ENCODE measurements at places on chromosomes 3 and 15.

- no peak for DNase-seq
Measured at GRCh38 chr3:122964811-122965210, 62.8 kb downstream of the SEMA5B start.

DNA sequence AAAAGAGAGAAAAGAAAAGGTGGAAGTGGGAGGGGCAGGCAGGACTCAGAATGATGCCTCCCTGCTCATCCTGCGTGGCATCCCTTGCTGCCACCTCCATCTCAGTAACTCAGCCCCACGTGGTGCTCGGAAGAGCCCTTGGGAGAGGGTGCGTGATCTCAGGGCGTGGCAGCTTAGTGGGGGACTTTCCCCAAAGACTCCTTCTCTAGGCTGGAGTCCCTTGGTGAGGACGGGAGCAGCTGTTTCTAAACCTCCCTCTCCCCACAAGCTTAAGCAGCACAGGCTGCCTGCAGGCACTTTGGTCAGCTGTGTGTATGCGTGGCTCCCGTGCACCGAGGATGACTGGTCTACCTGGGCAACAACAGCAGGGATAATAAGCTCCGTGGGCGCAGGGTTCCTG is 7.4 kb upstream of the ANPEP start:
- no peak for DNase-seq

GRCh38 chr15:53251996-53252395 is 461.9 kb upstream of the ONECUT1 start:
- DNase-seq = no peak

DNA sequence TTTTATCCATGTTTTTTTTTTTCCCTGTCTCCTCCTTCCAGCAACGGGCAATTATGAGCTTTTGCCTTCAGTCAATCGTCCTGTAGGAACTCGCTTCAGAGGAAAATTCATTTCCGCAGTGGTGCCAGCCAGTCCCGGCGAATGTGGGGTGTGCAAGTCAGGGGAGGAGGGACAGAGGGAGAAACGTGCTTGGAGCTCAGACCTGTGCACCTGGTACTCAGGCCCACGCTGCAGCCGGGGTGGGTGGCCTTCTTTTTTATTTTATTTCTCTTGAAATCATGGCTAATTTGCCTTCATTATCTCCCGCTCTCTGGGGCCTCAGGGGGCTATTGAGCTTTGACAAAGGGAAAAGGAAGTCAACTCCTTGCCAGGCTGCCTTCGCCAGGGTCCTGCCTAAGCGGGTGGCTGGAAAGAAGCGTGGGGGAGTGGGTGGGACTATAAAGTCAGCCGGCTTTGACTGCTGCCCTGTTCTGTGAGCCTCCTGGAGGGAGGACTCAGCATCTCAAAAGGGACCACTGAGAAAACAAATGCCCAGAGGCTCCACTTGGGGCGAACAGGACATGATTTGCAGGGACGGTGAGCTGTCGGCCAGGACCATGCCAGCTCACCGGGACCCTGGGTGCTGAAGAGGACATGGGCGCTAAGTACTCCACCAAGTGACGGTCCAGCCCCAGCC is 5.5 kb downstream of the GRIP2 start:
- no peak for DNase-seq

DNA sequence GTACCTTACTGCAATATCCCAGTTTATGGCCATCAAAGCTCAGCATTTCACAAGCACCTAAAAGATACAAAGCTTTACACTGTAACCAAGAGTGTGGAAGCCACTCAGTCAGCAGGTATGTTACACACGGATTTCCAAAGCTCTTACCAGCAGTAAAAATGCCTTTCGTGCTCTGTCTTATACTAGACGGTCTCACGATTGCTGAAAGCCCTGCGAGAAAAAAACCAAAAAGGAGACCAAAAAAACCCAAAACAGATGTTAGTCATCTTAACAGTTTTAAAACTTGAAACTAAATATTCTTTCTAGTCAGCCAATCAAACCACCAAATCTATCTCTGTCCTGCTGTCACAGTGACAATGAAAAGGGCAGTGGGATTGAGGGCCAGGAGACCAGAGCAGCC is 39.0 kb downstream of the TAMM41 start:
- no peak for DNase-seq

- DNase-seq = no peak
Measured at GRCh38 chr3:183061391-183062172, 37.7 kb downstream of the MCCC1 start.

DNA sequence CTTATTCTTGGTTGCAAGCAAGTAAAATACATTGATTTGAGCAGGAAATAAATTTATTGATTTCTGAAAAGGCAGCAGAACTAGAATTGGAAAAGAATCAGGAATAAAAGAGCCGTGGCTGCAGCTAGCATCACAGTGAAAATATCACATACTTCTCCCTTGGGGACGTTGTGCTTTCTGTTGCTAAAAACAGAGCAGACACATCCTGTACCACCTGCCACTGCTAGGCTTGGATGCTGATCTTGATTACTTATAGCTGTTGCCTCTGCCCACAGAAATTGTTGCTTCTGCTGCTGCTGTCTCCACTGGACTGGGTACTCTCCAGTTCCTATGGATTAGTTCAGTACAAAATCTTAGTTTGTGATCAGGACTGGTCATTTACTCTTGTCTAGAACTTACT is 283.8 kb downstream of the C3orf38 start:
- no peak for DNase-seq

DNA sequence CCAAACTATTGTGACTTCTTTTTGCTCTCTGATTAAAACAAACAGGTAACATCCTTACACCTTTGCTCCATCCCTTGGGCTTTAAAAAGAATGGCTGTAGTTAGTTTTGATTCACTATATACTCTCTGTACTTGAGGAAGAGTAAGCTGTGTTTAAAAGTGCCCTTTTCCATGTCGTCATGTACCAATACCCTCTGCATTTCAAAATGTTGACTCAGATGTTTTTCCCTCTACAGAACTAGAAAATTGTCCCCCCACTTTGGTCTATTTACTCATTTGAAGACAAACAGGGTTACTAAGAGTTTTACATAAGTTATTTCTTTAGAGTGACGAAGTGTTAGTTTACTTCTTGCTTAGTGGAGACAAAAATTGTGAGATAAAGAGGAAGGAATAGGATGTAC is 62.7 kb downstream of the TASOR start:
- DNase-seq = no peak

- no peak for DNase-seq
Measured at GRCh38 chr3:195012571-195012970, 258.4 kb downstream of the XXYLT1 start.

GRCh38 chr15:55218056-55218455 is 21.3 kb upstream of the RSL24D1 start:
- no peak for DNase-seq

DNA sequence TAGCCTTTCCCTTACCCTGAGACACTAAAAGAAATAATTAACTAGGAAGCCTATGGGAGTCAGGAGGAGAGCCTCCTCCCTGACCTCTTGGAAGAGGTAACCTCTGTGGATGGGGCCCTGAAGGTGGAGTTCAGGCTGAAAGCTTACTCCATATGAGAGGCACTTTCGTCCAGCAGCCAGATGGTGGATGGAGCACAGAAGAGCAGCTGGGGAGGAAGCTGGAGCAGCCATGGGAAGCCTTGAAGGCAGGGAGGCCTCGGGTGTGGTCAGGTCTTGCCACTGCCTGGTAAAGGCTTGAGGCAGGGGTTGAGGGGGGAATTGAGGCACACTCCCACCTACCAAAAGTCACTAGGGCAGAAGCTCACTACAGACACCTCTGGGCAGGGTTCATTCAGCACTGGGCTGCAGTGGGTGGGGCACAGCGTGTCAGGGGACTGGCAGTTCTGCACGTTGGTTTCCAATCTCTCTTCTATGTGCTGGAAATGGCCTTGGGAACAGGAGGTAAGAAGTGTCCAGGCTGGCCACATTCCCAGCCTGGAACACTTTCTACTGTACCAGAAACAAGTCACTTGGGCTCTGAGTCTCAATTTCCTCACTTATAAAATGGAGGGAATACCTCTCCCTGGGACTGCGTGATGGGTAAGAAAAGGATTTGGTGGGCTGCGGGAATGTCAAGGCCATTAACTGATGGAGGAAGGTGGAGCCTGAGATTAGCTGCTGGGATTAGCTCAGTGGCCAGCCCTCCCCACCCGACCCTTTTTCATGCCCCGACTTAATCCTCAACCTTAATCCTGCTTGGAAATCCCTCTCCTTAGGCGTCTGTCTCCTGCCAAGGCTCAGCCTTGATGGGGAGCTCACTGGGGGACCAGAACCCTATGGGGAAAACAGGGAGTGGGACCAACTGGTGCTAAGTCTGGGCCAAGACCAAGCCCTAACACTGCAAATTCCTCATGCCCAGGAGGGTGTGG is 5.4 kb downstream of the PCBP4 start:
- no peak for DNase-seq

DNA sequence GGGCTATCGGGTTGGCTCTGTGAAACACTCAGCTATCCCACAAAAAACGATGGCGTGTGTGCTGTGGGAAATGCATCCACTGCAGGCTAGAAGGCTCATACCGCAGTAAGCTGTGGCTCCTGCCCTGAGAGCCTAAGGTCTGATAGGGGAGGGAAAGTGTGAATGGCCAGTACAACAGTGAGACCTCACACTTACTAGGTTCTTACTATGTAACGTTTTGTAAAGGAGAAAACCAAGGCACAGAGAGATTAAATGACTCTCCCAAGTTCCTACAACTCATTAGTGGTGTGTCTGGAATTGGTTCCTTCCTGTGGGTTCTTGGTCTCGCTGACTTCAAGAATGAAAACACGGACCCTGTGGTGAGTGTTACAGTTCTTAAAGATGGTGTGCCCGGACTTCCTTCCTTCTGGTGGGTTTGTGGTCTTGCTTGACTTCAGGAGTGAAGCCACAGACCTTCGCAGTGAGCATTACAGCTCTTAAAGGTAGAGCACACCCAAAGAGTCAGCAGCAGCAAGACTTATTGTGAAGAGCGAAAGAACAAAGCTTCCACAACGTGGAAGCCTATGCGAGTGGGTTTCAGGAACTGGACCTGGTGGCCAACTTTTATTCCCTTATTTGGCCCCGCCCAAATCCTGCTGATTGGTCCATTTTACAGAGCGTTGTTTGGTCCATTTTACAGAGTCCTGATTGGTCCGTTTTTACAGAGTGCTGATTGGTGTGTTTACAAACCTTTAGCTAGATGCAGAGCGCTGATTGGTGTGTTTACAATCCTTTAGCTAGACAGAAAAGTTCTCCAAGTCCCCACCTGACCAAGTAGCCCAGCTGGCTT is 161.7 kb downstream of the POLR2M start:
- DNase-seq = no peak

GRCh38 chr3:140521751-140522445 is 156.0 kb upstream of the TRIM42 start:
- DNase-seq = no peak

GRCh38 chr3:38980938-38981337 is 70.8 kb downstream of the SCN11A start:
- DNase-seq = no peak

DNA sequence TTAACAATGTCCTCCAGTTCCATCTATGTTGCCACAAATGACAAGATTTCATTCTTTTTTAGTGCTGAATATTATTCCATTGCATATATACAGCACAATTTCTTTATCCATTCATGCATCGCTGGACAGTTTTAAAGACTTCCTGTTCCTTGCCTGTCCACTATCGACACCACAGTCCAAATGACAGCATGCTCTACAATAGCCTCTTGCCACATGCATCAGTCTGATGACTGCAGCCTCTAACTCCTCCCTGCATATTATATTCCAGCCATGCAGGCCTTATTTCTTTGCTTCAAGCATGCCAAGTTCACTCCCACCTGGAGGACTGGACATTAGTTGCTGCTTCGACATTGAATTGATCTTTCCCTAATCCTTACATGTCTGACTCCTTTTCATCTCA is 306.2 kb downstream of the FOXP1 start:
- no peak for DNase-seq

- DNase-seq = no peak
Measured at GRCh38 chr3:72303926-72304325, 519.0 kb upstream of the PROK2 start.

DNA sequence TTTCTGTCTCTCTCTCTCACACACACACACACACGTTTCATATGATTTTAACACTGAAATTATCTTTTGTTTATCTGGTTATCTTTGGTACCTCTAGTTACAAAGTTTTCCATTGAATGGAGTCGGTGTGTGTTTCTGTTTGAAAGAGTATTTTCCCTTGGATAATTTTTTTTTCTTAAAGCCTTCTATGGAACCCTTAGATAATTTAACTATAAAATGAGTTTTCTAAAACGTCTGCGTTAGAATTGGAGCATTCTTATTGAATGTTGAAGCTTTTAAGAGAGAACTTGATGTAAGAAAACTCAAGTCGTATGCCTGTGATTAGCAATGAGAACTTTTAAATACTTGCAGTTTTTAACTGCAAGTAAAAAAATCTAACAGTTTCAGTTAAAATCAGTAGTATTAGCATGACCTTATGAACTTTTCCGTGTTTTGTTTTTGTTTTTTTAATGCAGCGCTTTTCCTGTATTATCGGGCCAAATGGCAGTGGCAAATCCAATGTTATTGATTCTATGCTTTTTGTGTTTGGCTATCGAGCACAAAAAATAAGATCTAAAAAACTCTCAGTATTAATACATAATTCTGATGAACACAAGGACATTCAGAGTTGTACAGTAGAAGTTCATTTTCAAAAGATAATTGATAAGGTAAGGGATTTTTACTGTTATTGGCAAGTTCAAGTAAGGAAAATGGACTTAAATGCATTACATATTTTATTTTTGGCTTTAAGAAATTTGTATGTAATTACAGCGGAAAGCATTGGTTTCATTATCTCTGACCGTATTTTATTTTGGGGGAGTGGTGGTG is 3.0 kb downstream of the SMC4 start:
- no peak for DNase-seq

GRCh38 chr3:51945926-51946705 is 4.0 kb downstream of the PARP3 start:
- no peak for DNase-seq

GRCh38 chr15:58331560-58331912 is 100.3 kb upstream of the LIPC start:
- DNase-seq = no peak

- peak; percentile 74 for DNase-seq
Measured at GRCh38 chr15:60520825-60521368, 42.0 kb upstream of the ICE2 start.

GRCh38 chr3:149497966-149498670 is 23.6 kb downstream of the TM4SF4 start:
- DNase-seq = no peak

DNA sequence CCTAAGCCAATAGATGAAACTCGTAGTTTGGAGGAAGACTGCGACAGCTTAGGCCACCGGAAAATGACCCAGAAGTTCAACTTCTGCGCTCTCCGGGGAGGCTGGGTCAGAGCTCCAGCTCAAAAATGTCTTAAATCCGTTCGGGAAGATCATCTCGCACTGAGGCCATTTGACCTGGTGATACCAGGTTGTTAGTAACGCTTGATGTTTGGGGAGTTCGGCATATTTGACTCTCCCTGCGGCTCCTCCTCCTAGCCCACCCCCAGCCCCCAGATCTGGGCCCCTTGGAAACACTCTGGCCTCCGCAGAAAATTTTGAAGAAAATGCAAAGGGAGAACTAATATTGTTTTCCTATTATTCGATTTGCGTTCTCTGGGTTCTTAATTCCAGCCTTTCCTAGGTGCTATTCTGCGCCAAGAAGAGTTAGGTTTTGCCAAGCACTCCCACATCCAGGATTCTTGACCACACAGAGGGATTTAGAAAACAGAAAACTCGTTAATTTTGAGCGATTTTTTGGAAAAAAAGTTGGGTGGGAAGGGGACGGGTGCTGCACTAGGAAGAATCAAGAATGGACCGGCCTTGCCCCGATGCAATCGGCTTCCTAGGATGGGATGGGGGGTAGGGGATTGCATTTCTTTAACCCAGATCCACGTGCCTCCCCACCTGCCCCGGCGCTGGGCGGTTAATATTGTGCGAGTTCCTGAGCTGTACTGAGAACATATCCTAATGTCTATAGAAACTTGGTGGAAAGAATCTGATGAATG is 50.0 kb downstream of the ZIC4 start:
- DNase-seq = no peak

- no peak for DNase-seq
Measured at GRCh38 chr3:174960898-174961297, 101.8 kb downstream of the NAALADL2 start.
